CD4-positive, alpha-beta T cell treated with Interleukin-10 for 1 hour (primary cell): ENCODE measurements at places on chromosomes 5 and 9.

- DNase-seq = peak; percentile 63
Observed at GRCh38 chr5:107486489-107486888, 184.2 kb downstream of the EFNA5 start.

DNA sequence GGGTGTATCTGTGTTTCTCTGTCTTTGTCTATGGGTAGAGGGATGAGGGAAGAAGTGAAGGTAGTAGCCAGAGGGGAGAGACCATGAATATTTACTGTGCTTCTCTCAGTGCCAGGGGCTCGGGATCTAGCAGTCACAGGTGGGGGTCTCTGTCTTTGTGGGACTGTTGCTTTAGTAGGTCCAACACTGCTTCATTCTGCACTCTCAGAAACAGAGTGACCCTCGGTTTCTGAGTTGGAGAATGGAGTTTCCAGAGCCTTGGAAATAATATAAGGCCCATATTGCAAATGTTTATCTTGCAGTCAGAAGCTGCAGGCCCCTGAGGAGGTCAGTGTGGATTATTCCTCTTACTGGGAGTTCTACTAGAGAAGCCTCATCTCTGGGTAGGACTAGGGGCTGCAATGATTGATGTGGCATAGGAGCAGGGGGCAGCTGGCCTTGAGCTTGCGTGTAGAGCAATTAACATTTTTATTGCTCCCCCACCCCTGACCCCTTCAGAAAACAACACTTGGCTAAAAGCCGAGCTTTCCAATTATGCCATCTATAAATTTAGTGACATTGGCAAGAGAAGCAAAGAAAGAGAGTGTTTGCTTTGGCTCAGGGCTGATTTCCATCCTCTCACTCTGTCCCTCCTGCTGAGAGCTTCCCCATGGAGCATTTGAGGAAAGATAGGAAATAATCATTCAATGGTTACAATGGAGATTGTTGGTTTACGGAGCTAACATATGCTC is 55.0 kb upstream of the TRPC7 start:
- no peak for DNase-seq

GRCh38 chr5:97877588-97877987 is 694.5 kb upstream of the RIOK2 start:
- DNase-seq = no peak

GRCh38 chr9:134320126-134320867 is 6.0 kb upstream of the RXRA start:
- DNase-seq = no peak

- no peak for DNase-seq
Observed at GRCh38 chr5:113058269-113058668, 81.7 kb downstream of the DCP2 start.

GRCh38 chr9:115978091-115978490 is 175.5 kb upstream of the PAPPA start:
- no peak for DNase-seq

DNA sequence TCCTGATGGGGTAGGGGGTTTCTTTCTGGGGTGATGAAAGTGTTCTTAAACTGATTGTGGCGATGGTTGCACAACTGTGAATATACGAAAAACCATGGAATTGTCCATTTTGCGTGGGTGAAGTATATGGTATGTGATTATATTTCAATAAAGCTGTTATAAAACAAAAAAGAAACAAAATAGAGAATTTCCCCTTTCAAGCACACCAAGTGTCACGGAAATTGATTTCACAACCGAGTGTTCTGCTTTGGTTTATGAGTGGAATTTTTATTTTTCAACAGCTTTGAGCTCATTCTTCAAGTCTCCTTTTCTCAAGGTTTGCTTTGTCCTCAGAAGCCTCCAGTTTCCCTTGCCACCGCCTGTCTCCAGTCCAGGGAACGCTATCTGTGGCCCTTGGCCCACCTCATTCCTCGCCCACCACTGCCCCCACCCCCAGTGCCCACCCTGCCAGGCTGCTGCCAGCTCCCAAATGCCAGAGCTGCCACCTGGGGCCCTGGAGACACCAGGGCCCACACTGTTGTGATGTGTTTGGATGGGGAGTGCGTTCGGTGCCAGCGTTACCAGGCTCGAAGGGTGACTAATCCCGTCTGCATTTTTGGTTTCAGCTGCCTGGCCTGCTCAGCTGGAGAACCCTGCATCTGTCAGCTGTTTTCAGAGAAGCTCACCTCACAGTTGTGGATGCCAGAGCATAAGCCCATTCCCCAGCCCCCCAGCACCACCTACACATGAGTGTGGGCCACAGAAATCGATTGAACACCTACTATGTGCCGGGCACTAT is 30.4 kb downstream of the DUSP1 start:
- no peak for DNase-seq

GRCh38 chr5:124436294-124436693 is 310.1 kb downstream of the ZNF608 start:
- no peak for DNase-seq

DNA sequence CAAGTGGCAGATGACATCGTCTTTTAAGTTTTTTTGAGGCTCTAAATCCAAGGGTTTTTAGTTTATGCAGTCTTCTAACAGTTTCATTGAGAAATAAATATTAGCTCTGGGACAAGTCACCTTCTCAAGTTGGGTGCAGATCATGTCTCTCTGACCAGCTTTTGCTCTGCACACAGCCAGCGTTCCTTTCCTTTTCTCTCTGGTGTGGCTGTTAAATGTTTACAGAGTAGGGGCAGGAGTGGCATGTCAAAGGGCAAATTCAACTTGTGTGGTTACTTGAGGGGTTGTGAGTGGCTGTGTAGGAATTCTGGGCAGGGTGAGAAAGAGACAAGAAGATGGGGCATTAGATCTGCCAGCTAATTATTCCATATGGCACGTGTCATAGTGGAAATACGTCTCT is 187.5 kb upstream of the HMHB1 start:
- DNase-seq = no peak
